NCI-H2029 (cell line): ENCODE measurements at places on chromosomes 1 and 21.

DNA sequence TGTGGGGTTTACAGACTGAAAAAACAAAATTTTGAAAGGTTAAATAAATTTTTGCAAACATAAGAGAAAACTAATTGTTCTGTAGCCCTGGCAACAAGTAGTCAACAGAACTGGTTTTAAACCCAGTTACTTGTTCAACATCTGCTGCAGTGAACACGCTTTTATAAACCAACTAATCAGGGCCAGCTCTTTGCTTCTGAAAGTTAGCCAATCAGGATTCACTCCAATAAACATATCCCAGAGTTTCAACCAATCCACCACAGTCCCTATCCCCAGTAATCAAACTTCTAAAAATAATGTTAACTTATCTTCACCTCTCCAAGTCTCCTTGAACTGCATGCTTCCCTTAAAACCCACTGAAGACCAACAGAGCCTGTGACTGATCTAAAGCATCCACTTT is 306.6 kb downstream of the CTH start:
- DNase-seq: no peak

GRCh38 chr1:217188280-217189237 is 442.3 kb downstream of the GPATCH2 start:
- no peak for DNase-seq

GRCh38 chr1:202034683-202035462 is 24.5 kb downstream of the ELF3 start:
- DNase-seq: peak; percentile 92

GRCh38 chr1:234409328-234409727 is 36.1 kb downstream of the COA6 start:
- DNase-seq: no peak

DNA sequence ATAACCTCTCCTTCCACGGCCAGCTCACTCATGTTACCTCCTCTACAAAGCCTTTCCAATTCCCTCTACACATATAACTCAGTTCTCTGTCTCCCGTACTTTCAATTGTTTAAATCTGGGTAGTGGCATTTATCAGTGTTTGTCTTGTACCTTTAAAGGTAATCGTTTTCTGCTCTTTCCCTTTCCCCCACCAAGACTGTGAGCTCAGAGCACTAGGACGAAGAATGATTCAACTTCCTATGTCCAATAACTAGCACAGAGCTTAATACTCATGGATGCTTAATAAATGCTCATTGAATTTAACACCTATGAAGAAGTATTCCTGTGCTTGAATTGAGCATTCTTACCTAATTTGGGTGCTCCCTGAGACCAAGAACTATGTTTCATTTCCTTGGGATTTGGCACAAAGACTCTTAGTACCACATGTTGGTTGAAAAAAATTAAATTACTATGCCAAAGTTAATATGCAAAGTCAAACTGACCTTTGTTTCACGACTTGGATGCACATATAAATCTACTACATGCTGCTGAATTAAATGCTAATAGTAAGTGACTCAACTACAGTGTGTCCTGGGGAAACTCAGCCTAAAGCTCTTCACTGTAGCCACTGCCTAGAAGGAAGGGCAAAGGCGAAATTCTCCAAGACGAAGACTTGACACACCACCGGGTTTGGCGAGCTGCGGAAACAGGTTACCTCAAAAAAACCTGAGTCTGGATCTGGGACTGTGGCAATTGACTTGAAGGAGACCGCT is 30.6 kb upstream of the C1orf185 start:
- no peak for DNase-seq

- no peak for DNase-seq
These were observed 457.9 kb downstream of the BRINP3 start for GRCh38 chr1:190019717-190020116.

GRCh38 chr1:67040405-67040804 is 13.5 kb downstream of the SLC35D1 start:
- no peak for DNase-seq

DNA sequence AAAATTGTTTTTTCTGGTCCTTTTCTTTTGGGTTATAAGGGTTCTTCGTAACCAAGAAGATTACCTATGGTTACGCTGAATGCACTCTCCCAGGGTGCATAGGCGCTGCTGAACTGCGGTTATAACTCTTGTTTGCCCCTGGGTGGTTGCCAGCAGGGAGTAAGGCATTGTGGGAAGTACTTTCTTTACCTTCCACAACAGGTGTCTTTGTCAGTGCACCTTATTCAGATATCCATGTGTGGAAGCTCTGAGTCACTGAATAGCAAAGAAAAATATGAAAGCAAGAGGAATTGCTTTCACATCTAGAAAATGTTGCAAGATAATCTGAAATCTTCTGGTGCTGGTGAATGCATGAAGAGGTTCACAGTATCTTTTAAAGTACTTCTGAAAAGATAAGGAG is 124.4 kb upstream of the CACYBP start:
- peak; percentile 85 for DNase-seq

DNA sequence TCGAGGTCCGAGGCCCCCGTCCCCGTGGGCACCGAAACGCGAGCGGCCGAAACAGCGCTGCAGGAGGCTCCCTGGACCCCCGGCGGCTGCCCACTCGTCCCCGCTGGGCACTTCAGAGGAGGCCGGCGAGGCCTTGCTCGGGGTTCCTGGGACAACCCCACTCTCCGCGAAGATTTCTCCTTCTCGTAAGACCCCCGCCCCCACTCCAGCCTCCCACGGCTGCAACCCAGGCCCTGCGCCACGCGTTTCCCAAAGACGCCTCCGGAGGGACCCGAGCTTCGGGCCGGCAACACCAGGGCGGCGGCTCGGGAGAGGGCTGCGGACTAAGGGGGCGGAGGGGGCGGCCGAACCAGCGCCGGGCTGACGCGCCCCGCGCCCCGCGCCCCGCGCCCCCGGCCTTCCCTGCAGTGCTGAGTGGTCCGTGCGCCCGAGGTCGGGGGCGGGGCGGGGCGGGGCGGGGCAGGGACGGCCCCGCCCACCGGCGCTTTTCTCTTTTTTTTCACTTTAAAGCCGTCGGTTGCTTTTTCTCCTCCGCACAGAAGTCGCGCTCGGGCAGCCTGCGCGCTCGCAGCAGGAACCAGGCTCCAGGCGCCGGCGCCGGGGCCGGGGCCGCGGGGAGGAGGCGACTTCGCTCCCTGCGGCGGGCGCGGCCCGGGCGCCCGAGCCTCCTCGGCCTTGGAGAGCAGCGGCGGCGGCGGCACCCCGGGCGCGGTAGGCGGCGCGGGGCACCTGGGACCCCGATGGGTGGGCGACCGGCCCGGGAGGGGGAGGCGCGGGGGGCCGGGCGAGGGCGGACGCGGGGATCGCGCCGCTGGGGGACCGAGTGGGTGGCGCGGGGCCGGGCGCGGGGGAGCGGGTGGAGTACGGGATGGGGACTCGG is at the start of gene SPSB1:
Gene SPSB1 (plus strand): TSS at position 534 of the 880 bp plus-strand sequence. CDS start 62,998 bp downstream, outside the sequence.
- DNase-seq: peak; percentile 50

GRCh38 chr1:10734962-10735544 is 61.4 kb downstream of the CASZ1 start:
- no peak for DNase-seq

GRCh38 chr21:34946916-34947534 is 102.1 kb downstream of the RUNX1 start:
- DNase-seq: no peak

GRCh38 chr1:185960422-185961321 is 226.5 kb downstream of the HMCN1 start:
- DNase-seq: no peak

DNA sequence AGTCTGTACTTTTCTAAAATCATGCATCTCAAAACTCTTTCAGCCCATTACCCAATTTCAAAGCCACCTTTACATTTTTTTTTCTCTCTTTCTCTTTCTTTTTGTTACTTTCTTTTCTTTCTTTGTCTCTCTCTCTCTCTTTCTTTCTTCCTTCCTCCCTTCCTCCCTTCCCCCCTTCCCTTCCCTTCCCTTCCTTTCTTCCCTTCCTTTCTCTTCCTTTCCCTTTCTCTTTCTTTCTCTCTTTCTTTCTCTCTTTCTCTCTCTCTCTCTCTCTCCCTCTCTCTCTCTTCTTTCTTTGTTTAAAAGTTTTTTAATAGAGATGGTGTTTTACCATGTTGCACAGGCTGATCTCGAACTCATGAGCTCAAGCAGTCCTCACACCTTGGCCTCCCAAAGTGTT is 11.5 kb downstream of the ZMYM4 start:
- DNase-seq: no peak

DNA sequence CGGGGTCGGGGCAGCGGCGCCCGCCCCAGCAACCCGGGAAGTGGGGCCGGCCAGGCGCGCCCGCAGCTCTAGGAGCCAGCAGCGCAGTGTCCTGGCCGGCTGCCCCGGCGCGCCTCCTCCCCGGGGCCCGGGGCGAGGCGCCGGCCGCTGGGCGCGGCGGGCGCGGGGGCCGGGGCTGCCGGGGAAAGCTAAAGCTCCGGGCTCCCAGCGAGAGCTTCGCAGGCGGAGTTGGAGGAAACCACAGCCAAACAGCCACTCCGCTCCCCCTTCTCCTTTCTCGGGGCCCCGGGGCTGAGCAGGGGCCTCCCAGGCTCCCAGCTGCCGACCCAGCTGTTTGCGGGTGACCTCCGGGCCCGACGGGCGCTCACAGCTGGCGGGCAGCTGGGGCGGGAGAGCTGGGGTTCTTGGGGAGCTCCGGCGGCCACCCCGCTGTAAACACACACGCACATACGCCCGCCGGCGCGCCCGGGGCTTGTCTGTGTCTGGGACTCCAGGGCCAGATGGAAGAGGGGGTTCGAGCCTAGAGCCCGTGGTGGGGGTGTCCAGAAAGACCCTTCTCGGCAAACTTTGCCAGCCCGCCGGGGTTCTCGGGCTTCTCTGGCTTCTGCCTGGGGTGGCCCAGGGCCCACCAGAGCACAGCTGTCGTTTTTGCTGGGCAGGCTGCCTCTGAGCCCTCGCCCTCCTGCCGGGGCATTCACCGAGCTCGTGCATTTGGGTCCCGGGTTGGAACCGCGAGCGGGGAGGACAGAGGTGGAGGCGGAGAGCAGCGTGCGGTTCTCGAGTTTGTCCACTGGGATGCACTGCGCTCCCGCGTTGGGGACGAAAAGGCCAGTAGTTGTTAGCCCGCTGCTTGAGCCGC is 1.5 kb downstream of the AJAP1 start:
- peak; percentile 50 for DNase-seq

- peak; percentile 95 for DNase-seq
These were observed 134.3 kb downstream of the ZP4 start for GRCh38 chr1:237756304-237756967.

DNA sequence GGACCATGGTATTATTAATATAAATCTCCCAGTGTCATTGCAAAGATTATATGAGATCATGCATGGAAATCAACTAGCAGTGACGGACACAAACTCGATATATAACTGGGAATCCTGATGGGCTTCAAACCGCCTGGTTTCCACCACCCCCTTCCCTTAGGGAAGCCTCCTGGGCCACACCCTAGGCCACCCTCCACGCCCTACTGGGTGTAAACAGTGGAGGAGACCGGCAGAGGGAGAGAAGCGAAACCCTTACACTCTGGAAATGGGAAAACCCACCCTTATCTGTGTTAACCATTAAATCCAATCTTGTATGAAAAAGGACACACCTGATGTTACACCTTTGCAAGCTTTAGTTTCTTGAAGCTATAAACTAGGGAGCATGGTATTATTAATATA is 595 bp upstream of the ZNHIT6 start:
- no peak for DNase-seq

DNA sequence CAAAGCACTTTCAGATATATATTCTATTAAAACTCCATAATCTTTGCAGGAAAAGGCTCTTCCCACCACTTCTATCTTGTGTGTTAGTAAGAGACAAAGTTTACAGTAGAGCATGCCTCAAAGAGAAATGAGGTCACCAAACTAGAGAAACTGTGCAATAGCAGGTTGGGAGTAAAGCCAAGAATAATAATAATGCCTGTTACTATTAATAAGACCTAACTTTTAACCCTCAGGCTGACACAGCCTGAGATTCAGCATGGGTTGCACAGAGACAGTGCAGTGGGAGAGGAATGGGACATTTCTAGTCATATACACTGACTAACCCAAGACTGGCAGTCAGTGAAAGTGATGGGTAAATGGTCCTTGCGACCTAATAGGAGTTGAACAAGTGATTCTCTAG is 320.2 kb upstream of the NFIA start:
- no peak for DNase-seq

DNA sequence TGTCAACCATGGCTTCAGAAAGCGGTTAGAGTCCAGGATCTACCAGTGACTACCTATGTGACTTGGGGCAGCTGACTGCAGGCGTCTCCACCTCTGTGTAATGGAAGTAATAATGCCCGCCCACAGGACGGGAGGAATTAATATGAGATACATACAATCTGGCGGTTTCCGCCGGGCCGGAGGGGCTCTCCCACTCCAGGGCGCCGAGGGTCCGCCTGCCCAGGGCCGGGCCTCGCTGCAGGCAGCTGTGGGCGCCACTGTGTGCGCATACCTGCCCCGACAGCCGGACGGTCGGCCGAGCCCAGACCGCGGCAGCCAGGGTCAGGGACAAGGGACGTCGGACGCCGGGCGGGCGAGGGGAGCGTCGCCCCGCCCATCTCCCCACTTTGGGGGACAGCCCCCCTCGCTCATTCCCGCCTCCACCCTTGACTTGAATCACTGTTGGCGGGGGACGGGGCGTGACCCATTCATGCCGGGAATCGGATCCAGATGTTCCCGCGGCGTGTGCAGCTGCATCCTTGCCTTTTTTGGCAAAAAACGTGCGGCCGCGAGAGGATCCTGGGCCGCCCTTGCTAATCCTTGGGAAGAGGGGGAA is 6.0 kb upstream of the SF3A3 start:
- DNase-seq: peak; percentile 51

GRCh38 chr1:175252561-175252960 is 60.0 kb upstream of the KIAA0040 start:
- no peak for DNase-seq

GRCh38 chr21:44509539-44509938 is 30.5 kb downstream of the KRTAP10-1 start:
- peak; percentile 96 for DNase-seq

GRCh38 chr1:180952657-180953013 is 39.9 kb downstream of the KIAA1614 start:
- DNase-seq: no peak

DNA sequence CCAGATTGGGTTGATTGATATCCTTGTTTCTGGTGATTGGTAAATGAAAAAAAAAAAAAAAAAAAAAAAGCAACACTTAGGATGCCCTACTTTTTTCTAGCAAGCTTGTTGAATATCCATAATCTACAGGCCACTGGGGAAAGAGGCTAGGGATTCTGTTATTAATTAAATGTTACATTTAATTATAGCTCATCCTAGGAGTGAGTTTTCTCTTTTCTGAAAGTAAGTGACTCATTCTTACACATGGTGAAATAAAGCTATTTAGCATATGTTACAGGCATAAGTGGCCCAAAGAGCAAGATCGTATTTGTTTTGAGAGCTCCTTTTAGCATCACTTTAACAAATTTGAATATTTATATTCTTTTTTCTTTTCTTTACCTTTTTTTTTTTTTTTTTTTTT is 94.5 kb downstream of the FNBP1L start:
- DNase-seq: no peak

GRCh38 chr1:228305721-228306152 is 97.9 kb downstream of the OBSCN start:
- DNase-seq: no peak
